ENCODE measurements at places on chromosomes 3 and 15. TPM values are rescaled to one million over a fixed set of nuclear protein-coding genes. Genes with fewer than 3 reads are reported as not detected.

GOLGA8O gene
- 3.2 TPM for total RNA-seq

PRR20G gene
- total RNA-seq: not detected

ARPP21 gene
- total RNA-seq: 2.1 TPM

CCR9 gene
- total RNA-seq: not detected

IL12A gene
- 0.19 TPM for total RNA-seq

PPP1R14D gene
- not detected for total RNA-seq

VIPR1 gene
- 1.4 TPM for total RNA-seq

GOLGA8A gene
- total RNA-seq: 12.7 TPM

ROBO2 gene
- total RNA-seq: 3.2 TPM

PSTPIP1 gene
- total RNA-seq: 1.1 TPM

SMCO1 gene
- total RNA-seq: not detected

SENP8 gene
- 2.6 TPM for total RNA-seq

SI gene
- not detected for total RNA-seq

XCR1 gene
- not detected for total RNA-seq

TMC3 gene
- not detected for total RNA-seq

FBXL2 gene
- 12.9 TPM for total RNA-seq

Data from aortic smooth muscle cell (primary cell).